ENCODE measurements at places on chromosomes 4 and X. TPM values are rescaled to one million over a fixed set of nuclear protein-coding genes. Genes with fewer than 3 reads are reported as not detected.

- DNase-seq: no peak
Observed at GRCh38 chrX:119009071-119009470, 34.7 kb downstream of the LONRF3 start.

DNA sequence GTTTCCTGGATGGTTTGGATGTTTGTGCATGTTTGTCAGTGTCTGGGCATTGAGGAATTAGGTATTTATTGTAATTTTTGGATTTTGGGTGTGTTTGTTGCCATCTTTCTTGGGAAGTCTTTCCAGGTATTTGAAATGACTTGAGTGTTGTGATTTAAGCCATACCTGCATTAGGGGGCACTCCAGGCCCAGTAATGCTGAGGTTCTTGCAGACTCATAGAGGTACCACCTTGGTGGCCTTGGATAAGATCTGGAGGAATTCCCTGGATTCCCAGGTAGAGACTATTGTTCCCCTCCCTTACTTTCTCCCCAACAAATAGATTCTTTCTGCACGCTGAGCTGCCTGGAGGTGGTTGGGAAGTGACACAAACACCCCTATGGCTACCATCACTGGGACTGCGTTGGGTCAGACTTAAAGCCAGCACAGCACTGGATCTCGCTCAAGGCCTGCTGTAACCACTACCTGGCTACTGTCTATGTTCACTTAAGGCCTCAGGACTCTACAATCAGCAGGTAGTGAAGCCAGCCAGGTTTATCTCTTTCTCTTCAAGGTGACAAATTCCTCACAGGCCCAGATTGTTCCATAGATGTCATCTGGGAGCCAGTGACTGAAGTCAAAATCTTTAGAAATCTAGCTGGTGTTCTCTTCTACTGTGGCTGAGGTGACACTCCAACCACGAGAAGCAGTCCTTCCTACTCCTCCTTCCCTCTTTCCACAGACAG is 643.6 kb downstream of the PDHA2 start:
- DNase-seq: no peak

DNA sequence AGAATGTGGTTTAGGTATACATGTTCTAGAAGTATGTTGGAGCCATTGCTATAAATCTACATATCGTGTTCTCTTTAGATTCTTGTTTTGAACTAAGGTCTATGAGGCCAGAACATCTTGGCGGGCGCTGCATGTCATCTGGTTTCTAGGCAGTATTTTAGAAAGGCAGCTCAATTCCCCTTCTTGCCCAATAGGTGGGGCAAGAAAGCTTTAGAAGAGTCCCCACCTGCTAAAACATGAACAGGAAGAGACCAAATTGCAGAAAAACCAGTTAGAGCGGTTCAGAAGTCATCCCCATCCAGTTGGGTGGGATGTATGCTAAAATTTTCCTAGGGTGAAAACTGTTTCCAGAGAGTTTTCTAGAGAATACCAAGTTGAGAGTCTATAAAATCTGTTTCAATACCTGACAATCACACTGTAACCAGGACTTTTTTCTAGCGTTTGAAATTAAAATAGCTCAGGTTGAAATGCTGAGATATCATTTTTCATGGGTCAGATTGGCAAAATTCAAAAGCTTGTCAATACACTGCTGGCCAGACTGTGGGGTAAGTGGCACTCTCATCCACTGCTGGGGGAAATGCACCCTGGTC is 17.5 kb upstream of the SH3KBP1 start:
- DNase-seq: no peak

- no peak for DNase-seq
Observed at GRCh38 chrX:46599051-46599560, 25.5 kb downstream of the CHST7 start.

GRCh38 chr4:88809576-88810219 is 112.1 kb upstream of the NAP1L5 start:
- no peak for DNase-seq

DNA sequence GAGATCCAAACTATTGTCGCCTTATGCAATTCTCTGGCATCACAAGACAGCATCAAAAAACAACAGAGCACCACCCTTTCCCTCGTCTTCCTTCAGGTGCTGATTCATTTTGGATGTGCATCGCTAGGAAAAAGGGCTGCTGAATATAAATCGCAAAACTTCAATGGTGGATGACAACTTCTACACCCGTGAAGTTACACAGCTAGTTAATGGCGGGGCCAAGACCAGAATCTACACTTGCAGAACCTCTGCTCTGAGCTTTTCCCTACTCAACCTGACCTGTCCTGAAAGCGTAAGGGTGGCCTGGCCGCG is 674 bp downstream of the GNPDA2 start:
- no peak for DNase-seq

DNA sequence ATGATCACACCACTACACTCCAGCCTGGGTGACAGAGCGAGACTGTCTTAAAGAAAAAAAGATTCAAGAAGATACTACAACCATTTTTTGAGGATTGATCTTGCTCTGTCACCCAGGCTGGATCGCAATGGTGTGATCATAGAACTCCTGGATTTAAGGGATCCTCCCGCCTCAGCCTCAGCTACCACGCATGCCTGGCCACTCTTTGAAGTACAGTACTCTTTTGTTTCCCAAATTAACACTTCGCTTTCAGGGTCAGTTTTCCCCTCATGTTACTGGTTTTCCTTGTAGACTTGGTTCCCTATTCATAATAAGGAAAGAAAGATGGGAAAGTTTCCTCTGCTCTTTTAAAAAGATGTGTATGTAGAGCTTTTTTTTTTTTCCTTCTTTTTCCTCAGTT is 34.3 kb downstream of the FHIP1A start:
- DNase-seq: no peak

DNA sequence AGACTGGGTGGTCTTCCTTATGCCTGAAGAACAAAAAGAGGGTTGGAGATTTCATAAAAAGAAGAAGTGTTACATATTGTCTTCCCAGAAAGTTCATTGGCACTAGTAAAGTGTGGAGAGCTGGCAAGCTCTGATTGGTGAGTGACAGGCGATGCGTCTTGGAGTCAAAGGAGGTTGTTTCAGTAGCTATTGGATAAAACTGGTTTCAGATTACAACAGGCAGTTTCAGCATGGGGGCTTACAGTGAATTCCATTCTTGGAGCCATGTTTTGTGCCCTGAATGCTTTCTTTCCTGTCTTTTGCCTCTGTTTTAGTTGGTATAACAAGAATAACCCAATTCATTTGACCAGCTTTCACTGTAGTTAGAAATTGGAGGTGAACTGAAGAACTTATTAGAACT is 750.5 kb downstream of the ADGRL3 start:
- no peak for DNase-seq

DNA sequence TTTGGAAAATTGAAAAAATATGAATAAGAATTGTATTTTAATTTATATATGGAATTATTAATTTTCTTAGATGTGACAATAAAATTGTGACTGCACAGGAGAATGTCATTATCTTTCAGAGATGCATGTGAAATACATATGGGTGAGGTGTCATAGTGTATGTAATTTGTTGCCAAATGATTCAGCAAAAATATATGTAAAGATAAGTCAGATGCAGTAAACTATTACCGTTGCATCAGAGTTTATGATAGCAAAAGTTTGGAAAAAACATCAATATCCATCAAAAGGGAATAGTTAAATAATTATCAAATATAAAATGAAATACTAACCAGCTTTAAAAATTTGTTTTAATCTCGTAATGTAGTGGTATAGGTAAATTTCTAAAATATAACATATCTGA is 10.4 kb upstream of the SLC7A11 start:
- no peak for DNase-seq

DNA sequence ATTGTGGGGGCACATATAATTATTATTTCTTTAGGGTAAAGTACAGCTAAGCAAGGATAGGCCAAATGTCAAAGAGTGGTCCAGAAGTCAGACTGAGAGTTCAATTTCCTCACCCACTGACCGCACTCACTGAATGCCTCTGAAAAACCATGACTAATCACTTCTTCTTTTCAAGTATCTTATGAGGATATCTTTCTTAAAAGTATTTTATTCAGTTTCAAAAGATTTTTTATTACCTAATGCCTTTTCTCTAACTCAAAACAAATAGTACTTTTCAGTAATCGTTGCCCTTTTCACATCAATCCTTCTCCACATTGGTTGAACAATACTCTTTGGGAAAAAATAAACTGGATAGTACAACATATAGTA is 61.7 kb upstream of the CAMK2D start:
- no peak for DNase-seq

Gene ENPEP
- not detected for total RNA-seq

Gene BMP3
- total RNA-seq: 0.04 TPM

Gene ADD1
- 326 TPM for total RNA-seq

Gene GPC3
- total RNA-seq: not detected

Data from activated B cell treated with CpG ODN at 0.5 μM for 24 hours (primary cell).